ENCODE measurements at places on chromosomes 7 and 10. TPM values are rescaled to one million over a fixed set of nuclear protein-coding genes. Genes with fewer than 3 reads are reported as not detected.

The LIPK gene
- polyA plus RNA-seq, result not detected

The VSTM4 gene
- not detected for polyA plus RNA-seq

The FBXL13 gene
- 0.22 TPM for polyA plus RNA-seq

DNA sequence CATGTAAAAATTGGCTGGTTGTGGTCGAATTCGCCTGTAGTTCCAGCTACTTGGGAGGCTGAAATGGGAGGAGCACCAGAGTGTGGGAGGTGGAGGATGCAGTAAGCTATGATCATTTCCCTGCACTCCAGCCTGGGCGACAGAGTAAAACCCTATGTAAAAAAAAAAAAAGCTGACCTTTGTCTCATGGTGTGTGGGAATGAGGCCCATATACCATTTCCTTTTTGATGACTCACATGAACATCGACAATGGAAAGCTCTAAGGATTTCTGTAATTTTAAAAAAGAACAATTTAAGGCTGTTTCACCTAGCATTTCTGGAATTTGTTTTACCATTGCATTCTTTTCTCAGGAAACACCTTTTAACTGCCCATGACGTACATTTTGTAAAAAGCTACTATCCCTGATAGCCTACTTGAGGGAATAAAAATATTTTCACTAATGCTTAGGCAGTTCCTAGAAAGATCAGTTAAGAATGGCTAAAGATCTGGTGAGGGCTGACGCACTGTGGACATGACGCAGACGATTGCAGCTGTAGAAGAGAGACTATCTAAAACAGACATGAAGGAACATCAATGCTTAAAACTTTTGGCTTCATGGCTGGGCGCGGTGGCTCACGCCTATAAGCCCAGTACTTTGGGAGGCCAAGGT is 400.6 kb upstream of the IGFBP3 start:
- DNase-seq, result no peak

- DNase-seq, result no peak
Observed at GRCh38 chr7:141193066-141193465, 119.2 kb downstream of the TMEM178B start.

DNA sequence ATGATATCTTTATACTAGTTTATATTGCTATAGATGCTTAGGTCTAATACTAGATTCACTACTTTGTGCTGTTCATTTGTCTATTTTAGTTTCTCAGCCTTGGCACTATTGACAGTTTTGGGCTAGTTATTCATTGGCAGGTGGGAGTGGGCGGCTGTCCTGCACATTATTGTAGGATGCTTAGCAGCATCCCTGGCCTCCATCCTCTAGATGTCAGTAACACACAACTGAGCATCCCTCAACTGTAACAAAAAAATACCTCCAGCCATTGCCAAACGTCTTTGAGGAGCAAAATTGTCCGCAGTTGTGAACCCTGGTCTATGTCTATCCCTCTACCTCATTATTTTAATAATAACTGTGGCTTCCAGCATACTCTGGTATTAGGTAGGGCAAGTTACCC is 34.4 kb upstream of the PNLIP start:
- no peak for DNase-seq

- DNase-seq, result no peak
Observed at GRCh38 chr7:6284055-6284400, 11.6 kb upstream of the CYTH3 start.

DNA sequence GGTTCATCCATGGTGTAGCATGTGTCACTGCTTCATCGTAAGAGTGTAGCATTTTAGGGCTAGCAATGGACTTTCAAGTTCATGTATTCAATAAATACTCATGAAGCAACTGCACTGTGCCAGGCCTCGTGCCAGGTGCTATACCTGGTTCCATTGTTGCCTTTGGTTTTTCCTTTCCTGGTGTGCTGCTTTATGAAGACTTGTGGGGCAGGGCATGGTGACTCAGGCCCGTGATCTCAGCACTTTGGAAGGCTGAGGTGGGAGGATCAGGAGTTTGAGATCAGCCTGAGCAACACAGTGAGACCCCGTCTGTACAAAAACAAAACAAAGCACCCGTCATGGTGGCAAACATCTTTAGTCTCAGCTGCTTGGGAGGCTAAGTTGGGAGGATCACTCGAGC is 2.2 kb upstream of the CPA4 start:
- no peak for DNase-seq

Data from B cell (primary cell).